Activated CD4-positive, alpha-beta memory T cell treated with anti-CD3 and anti-CD28 coated beads, Interleukin-2, amount 10 ng/mL, durations not matched to agents 7 days and 5 days (primary cell): ENCODE measurements at places on chromosomes 7 and 10.
A peak's percentile ranks its signal among the peaks of the same experiment; 100 is the strongest.

GRCh38 chr7:27693794-27694193 is 31.1 kb upstream of the HIBADH start:
- no peak for DNase-seq

- DNase-seq, result no peak
These were observed 219.2 kb downstream of the PTPRN2 start for GRCh38 chr7:158368449-158368848.

DNA sequence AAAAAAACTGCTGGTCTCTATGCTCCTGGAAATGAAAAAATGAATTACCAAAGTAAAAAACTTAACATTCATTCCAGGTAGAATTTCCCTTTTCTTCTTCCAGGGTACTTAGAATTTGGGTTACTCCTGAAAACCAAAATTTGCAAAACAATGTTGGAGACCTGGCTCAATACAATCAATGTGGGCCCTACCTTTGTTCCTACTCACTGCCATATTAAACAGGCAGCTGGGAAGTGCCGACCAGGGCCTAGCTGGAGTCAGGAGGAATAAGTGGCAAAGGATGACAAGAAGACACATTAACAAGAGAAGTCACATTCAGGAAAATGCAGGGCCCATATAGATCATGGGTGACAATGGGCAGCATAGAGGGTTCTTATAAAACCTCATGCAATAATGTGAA is 6.4 kb upstream of the AGK start:
- DNase-seq, result no peak

- DNase-seq, result no peak
These were observed 223.1 kb downstream of the GFRA1 start for GRCh38 chr10:116049974-116050304.

DNA sequence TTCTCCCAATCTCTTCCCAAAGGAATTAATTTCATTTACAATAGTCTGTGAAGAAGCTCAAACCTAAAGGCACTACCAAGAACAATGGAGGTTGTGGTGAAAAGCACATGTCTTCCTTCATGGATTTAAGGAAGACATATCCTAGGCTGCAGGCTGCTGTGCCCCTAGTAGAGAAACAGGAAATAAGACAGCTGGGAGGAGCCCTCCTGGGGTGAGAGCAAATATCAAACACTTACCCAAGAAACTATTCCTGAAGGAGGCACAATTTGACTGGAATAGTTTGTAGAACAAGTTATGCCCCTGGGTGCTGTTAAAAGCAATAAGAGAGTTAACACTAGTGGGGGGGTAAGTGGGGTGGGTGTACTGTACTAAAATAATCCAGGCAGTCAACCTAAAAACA is 30.1 kb downstream of the PDZD8 start:
- no peak for DNase-seq

DNA sequence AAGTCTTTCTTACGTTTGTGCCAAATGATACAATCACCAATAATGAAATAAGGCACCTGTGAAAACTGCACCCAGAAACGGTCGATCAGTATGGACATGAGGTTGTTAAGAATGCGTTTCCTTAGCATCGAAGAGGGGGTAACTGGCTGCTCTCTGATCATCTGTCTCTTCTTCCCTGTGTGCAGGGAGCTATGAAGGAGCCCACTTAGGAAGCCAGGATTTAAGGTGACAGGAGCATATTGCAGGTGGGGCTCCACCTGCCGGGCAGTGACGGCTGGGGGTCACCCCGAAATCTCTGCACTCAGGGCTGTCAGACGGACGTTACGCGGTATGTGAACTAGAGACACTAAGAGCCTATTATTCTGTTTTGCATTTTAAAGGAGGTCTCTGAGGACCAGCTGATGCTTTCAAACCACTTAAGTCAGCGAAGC is 64.5 kb downstream of the CARD11 start:
- no peak for DNase-seq

DNA sequence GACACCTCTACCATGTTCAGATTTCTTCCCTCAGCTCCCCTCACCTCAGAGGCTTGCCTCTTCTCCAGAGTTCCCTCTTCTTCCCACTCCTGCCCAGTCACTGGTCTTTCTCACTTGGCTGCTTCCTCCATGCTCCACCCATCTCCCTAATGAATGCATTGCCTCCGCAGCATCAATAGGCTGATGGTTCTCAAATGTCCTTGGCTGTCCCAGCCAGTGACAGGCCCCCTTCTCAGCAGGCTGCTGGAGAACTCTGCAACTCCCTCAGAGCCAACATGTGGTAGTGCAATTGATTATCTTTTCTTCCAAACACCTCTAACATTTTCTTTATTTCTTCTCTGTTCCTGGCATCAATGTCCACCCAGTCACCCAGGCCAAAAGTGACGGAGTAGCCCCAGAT is 218.2 kb downstream of the RELN start:
- no peak for DNase-seq

- no peak for DNase-seq
These were observed 9.4 kb downstream of the ZCWPW1 start for GRCh38 chr7:100418930-100419659.

- DNase-seq, result peak; percentile 28
These were observed 1.6 kb downstream of the FAM133B start for GRCh38 chr7:92588561-92588960.

- DNase-seq, result no peak
These were observed 7.7 kb downstream of the BBS9 start for GRCh38 chr7:33137103-33137502.

DNA sequence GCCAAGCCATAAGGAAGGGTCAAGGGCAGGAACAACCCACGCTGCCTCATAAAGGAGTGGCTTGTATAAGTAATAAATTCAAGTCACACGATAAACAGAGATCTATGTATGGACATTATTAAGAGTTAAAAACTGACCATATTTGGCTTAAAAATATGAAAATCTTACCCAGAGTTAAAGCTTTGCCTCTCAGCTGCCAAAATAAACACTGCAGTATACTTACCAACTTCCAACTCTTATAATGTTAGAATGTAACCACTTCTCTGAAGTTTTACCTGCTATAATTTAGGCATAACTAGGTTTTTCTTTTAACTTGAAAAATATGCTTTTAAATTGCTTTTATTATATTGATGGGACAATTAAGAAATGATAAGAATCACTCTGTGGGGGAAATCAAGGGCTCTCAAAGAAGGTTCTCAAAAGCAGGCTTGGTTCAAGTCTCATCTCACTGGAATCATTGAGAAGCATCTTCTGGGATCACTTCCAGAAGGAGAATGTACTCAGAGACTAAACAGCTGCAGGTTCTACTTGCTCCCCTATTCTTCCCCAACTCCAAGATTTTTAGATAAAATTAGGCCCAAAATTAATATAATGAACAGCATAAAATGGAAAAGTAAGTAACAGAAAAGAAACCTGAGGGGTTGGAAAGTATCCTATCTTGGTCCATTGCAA is 16.1 kb upstream of the CAV2 start:
- no peak for DNase-seq

DNA sequence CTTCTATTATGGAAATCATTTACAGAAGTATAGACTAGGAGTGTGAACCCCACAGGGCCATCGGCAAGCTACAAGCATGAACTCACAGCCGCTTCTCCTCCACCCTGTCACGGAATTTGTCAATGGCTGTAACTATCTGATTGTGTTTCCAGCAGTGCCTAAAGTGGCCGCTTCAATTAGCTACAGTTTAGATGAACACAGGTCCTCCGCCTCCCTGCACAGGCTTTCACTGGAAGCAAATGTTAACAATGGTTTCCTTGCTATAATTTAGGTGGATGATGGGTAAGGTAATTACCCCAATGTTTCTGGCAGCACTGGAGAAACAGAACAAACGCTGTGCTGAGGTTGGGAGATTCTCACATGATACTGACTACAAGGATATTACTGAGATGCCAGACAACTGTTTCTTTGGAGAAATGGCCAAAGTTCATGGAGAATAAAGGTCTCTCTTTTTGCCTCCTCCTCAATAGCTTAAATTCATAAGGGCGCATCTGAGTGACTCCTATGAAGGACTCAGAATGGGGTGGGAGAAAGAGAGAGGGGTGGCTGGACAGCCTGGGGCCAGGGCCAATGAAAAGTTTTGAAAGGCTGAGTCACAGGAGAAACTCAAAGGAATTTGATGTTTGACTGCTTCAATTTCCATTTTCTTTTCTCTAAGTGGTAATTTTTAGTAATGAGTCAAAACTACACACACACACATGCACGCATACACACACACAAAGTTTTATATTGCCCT is 78.9 kb downstream of the SVIL start:
- DNase-seq, result no peak

GRCh38 chr10:72334825-72335393 is 19.8 kb downstream of the DNAJB12 start:
- DNase-seq, result peak; percentile 96

- DNase-seq, result no peak
These were observed 67.2 kb downstream of the ATAD1 start for GRCh38 chr10:87750817-87751216.

- no peak for DNase-seq
These were observed 9.6 kb downstream of the PDZD8 start for GRCh38 chr10:117365612-117366011.

GRCh38 chr7:136664537-136664936 is 203.9 kb upstream of the CHRM2 start:
- DNase-seq, result no peak

GRCh38 chr10:25682203-25682851 is 251.7 kb upstream of the MYO3A start:
- DNase-seq, result no peak

DNA sequence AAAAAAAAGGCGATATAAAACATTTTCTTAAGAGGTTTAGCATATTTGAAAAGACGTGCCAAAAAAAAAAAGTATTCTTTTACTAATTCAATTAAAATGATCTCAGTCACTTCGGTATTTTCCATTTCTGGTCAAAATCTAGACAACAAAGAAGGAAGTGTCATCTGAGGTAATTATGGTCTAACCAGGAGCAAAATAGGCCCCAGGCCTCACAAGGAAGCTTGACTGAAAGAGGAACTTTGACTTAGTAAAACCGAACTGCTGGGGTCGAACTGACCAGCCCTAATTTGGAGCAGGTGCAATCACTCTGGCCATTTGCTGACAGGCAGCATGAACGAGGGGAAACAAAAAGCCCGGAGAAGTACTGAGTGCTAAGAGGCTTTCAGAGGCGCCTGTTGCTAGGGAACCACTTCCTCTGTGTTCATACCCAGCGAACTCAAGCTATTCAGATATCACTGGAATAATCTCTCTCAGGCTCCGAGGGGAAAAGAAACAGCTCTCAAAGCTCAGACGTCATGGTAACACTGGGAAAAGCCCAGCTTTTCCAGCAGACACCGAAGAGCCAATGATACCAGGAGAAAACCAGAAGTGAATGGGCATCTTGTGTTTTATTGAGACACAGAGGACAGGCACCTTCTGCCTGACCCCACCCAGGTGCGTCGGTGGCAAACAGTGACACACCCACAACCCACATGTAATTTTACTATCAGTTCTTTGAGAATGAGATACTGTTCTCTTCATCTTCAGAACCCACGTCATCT is 126.5 kb downstream of the FAM107B start:
- DNase-seq, result peak; percentile 79

DNA sequence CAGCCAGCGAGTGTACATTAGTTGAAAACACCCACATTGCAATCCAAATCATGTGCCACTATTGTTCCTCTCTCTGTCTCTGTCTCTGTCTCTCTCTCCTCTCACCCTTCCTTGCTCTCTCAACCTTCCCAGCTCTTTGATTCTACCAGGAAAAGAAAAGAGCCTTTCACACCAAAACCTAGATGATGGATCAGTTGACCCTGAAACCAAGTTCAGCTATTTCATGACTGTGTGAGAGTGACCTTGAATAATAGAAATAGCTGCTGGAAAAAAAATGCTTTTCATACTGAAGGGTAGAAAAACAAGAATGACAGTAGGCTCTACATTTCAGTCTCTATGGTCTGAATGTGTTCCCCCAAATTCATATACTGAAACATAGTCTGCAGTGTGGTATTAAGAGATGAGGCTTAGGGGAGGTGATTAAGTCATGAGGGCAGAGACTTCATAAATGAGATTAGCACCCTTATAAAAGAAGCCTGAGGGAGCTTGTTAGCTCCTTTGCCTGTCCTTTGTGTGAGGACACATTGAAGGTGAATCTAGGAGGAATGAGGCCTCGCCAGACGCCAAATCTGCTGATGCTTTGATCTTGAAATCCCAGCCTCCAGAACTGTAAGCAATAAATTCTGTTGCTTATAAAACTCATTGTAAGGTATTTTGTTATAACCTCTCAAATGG is 65.2 kb downstream of the LYZL1 start:
- DNase-seq, result no peak

GRCh38 chr7:52917982-52918578 is 117.4 kb upstream of the POM121L12 start:
- no peak for DNase-seq

DNA sequence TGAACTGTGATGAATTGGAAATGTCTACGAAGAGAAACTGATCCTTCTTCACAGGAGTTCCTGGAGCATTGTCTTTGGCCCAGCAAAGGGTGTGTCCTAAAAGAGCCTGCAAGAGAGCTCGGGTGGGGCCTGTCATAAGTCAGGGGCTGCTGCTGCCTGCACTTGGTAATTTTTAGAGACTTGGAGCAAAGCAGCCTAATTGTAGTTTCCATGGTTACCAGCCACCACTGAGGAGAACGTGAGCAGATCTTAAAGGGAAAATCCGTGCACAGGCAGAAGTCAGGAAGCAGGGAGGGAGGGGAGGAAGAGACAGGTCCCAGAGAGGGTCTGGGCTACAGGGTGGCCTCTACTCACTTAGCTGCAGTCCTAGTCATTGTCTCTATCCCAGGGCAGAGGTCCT is 463.6 kb downstream of the PLXNA4 start:
- no peak for DNase-seq

GRCh38 chr7:96052860-96053470 is 268.9 kb downstream of the SLC25A13 start:
- DNase-seq, result no peak

- no peak for DNase-seq
These were observed 120.4 kb downstream of the CUBN start for GRCh38 chr10:17009212-17009700.

GRCh38 chr10:129853562-129853903 is 110.5 kb downstream of the EBF3 start:
- no peak for DNase-seq

GRCh38 chr7:105065104-105065503 is 51.1 kb downstream of the KMT2E start:
- no peak for DNase-seq

GRCh38 chr10:132571650-132572544 is 34.3 kb downstream of the INPP5A start:
- DNase-seq, result peak; percentile 78

DNA sequence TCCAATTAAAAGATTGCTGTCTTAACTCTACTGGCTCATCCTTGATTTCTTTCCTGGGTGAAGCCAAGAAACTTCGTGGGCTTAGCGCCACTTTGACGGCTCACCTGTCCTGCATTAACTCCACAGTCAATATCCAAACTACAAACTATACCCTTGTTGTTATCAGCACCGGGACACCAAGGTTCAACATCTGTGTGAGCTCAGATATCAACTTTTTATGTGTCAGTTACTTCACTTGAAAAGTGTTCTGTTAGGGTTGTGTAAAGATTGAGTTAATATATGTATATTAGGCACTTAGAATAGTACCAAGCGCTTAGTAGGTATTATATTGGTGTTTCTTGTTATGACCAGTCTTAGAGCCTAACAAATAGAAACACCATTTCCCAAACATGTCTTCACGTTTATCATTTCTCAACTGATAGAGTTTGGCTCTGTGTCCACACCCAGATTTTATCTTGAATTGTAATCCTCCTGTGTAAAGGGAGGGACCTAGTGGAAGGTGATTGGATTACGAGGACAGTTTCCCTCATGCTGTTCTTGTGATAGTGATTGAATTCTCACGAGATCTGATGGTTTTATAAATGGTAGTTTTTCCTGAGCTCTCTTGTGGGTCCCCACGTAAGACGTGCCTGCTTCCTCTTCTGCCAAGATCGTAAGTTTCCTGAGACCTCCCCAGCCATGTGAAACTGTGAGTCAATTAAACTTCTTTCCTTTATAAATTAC is 19.0 kb upstream of the ST8SIA6 start:
- no peak for DNase-seq

- no peak for DNase-seq
These were observed 9.9 kb downstream of the GARIN1A start for GRCh38 chr7:128681794-128682537.
